Mononuclear cell (primary cell): ENCODE measurements at places on chromosomes 3 and 15. TPM values are rescaled to one million over a fixed set of nuclear protein-coding genes. Genes with fewer than 3 reads are reported as not detected.

The HTR3D gene
- not detected for total RNA-seq

The PYGO1 gene
- under 0.01 TPM for total RNA-seq

The SPG11 gene
- total RNA-seq, result 74.4 TPM

The CPN2 gene
- total RNA-seq, result not detected

The TRIM59 gene
- total RNA-seq, result 21.0 TPM

The ICE2 gene
- 27.1 TPM for total RNA-seq

The MYO5C gene
- total RNA-seq, result 1.2 TPM

The SCAANT1 gene
- total RNA-seq, result not detected

The PRKAR2A gene
- total RNA-seq, result 26.1 TPM

The KBTBD12 gene
- not detected for total RNA-seq

The KLHL6 gene
- total RNA-seq, result 24.9 TPM

The GRAMD1C gene
- 2.3 TPM for total RNA-seq

The PLSCR5 gene
- not detected for total RNA-seq

The PIGZ gene
- total RNA-seq, result 1.0 TPM

The MINAR1 gene
- 0.42 TPM for total RNA-seq

The TMEM207 gene
- not detected for total RNA-seq

The RTP4 gene
- 2.2 TPM for total RNA-seq

The EIF4E3 gene
- 21.1 TPM for total RNA-seq

The PCOLCE2 gene
- not detected for total RNA-seq

The CD80 gene
- 5.9 TPM for total RNA-seq

The COL8A1 gene
- not detected for total RNA-seq

The CSPG4 gene
- total RNA-seq, result under 0.01 TPM

The FRMD5 gene
- total RNA-seq, result not detected

The POPDC2 gene
- 21.5 TPM for total RNA-seq

The P2RY1 gene
- total RNA-seq, result 3.1 TPM

The HTR3C gene
- not detected for total RNA-seq

The FMN1 gene
- 31.2 TPM for total RNA-seq

The GP9 gene
- 28.1 TPM for total RNA-seq

The C3orf80 gene
- 0.10 TPM for total RNA-seq

The CYP8B1 gene
- total RNA-seq, result under 0.01 TPM

The IL20RB gene
- total RNA-seq, result 0.94 TPM

The IRAK2 gene
- total RNA-seq, result 14.6 TPM

The FBXL2 gene
- total RNA-seq, result 0.10 TPM

The SLC28A1 gene
- not detected for total RNA-seq

The SYNPR gene
- total RNA-seq, result not detected

The CAMK2N2 gene
- not detected for total RNA-seq

The ZDHHC3 gene
- 55.9 TPM for total RNA-seq

The MAP1A gene
- 2.4 TPM for total RNA-seq

The GOLGA8K gene
- 0.84 TPM for total RNA-seq

The TOPBP1 gene
- 77.0 TPM for total RNA-seq

The PLCL2 gene
- total RNA-seq, result 73.6 TPM

The TNNC1 gene
- total RNA-seq, result 0.31 TPM

The ATP10A gene
- 15.8 TPM for total RNA-seq

The CD200R1L gene
- total RNA-seq, result not detected

The KY gene
- under 0.01 TPM for total RNA-seq

The EFHB gene
- total RNA-seq, result 0.73 TPM
